ENCODE measurements at places on chromosomes 12 and 14.

DNA sequence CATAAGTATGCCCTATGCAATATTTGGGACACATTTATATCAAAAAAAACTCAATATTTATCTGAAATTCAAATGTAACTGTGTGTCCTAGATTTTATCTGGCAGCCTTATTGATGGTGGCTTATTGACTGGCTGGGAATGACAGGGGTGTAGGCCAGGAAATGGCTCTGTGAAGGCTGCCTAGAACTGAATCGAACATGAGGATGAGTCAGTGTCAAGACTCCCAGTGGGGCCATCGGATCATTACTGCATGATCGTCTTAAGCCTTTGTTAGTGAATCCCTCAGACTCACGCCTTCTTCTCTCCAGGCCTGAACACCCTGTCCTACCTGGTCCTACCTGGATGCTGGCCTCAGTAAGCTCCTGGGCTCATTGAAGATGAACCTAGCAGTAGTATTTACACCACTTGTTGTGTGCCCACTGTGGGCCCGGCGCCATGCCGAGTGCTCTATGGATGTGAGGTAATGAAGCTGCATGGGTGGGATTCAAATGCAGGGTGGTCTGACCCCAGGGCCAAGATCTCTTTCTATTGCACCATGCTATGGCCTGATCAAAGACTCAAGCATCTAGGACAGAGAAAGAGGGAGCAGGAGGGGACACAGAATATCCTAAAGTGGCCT, 21.0 kb upstream of the FAIM2 start:
- no peak for DNase-seq

DNA sequence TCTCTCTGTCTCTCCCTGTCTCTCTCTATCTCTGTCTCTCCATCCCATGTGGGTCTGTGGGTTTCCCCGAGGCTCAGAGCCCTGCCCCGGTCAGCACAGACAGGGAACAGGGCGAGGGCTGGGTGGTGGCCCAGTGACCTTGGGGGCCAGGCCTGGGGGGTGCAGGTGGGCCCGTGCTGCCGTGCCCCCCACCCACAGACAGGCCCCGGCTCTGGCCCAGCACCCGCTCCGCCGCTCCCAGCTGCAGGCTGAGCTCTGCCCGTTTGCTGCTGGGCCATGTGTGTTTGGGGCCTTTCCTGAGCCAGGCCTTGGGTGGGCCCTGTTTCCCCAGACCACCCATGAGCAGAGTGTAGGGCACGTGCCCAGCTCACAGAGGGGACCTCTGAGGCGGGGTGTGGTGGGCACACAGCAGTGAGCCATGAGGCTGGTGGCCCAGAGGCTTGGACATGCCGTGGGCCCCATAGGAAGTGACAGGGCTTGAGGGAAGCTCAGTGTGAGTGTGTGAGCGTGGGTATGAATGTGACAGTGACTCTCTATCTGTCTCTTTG, 51.0 kb downstream of the TMEM121 start:
- DNase-seq = no peak

DNA sequence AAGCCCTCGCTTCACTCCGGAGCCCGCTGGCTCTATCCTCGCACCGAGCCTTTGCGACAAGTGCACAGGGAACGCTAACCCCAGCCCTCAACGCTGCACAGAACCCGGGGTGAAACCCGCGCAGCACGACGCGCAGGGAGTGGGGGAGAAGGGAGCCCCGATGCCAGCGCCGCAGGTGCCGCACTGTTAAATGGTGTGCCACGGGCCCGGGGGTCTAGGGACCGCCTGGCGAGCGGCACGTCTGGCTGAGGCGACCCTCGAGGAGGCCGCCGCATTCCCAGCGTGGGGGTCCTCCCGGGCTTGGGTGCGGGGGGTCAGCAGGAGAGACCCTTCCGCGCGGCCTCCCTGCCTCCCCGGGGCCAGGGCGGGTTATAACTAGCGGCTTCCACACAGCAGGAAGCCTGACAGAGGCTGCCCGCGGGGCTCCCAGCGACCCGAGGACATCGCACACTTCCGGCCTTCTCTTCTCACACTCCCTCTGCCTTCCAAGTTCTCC, 23.8 kb upstream of the LRTM2 start:
- DNase-seq = no peak

GRCh38 chr14:96727491-96727890, 69.7 kb upstream of the VRK1 start:
- no peak for DNase-seq

DNA sequence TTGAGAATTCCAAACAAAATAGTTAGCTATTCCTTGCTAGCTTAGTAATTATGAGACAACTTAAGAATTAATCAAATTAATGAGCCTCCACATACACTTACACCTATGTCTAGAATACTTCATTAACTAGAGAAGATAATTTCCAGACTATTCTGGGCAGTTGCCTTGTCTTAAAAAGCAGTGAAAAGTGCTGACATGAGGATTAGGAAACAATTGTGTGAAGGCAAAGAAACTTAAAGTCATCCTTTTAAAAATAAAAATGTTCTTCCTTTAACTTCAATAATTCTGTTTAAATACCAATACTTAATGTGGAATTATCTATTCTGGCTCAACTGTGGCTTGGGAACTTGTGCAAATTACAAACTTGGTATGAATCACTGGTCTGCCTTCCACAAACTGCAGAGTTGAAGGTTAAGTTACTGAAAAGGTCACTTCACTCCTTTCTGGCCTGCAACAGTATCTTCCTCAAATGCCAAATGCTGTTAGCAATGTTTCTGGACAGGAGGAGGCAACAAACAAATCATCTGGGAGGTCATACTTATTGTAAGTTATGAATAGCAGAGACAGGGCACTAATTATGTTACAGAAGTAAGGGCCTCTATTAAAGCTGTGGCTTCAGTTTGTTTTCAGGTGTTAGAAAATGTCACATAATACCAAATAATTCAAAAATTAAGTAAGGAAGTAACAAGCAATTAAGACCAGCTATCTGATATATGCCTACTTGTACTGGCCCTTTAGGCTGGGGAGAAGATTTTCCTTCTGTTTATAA, 19.2 kb downstream of the PPTC7 start:
- peak; percentile 61 for DNase-seq

GRCh38 chr12:64674367-64674922, 64.2 kb downstream of the RASSF3 start:
- no peak for DNase-seq

- DNase-seq = no peak
Measured at GRCh38 chr14:75023108-75023507, 20.4 kb downstream of the EIF2B2 start.

DNA sequence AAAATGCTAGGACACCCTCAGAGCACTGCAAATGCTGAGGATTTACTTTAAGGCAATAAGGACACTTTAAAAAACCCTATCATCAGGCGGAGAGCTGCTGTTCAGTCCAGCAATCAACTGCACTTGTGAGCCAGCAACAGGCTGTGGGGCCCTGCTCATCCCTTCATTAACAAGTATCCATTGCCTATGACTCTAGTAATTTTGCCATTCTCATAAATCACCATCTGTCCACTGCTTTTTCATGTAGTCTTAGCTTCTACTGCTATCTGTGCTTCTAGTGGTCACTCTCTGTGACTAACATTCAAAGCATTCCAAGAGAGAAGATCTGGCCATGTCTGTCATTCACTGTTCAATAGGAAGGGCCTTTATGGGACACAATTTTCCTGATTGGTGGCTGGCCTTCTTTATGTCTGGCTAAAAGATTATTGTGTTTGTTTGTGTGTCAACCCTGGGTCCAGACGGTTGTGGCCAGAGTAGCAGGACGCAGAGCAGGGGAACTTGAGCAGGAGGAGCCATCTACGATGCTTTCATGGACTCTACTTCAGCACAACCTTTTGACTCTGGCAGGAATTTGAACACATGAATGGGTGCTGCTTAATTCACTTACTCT, 3.6 kb upstream of the KRAS start:
- peak; percentile 67 for DNase-seq

GRCh38 chr14:68510201-68511128, 282.4 kb downstream of the ZFP36L1 start:
- DNase-seq = peak; percentile 86

GRCh38 chr14:21440859-21441258, 15.1 kb downstream of the CHD8 start:
- no peak for DNase-seq

DNA sequence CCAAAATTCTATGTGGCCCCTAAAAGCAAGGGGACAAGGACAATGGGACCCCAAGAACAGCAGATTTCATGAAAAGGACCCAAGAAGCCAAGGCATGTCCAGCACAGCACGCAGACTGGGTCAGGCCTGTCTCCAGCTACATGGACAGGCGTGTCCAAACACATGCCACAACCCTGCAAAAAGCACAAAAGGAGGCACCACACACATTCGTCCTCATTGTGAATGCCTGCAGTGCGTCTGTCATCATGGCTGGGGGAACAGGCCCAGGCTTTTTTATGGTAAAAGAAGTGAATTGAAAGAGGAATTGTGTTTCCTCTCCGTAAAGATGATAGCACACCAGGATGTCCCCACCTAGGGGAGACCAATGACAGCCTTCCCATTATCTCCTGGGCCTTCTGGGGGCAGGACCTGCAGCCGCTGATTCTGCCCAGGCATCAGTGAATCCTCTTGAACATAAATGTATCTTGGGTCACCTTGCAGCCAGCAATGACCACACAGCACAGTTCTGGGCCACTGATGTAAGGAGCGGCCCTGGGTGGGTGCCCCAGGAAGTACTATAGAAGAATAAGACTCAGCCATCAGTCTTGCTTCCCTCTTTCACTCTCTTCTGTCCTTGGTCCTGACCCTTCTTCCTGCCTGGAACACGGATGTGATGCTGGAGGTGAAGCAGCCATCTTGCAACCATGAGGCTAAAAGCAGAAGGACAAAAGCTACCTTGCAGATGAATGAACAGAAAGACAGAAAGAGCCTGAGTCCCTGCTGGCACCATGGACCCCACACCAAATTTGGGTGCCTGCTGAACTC, 29.8 kb upstream of the C14orf180 start:
- no peak for DNase-seq

GRCh38 chr12:19801941-19802340, 362.6 kb downstream of the AEBP2 start:
- DNase-seq = peak; percentile 77

DNA sequence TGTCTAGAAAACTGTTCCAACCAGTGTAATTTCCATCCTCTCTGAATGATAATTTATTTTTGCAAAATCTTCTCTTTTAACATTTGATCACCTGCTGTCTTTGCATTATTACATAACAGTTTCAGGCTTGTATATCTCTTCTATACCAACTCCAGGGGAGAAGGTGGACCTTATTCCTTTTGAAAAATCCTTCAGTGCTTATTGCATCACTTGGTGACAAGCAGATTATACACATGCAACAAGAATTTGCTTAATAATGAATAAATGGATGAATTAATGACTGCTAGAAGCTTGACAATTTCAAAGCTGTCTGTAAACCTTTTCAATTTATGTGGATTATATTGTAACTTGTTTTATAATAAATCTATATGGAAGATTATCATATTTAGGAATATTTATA, 37.3 kb upstream of the C12orf75 start:
- no peak for DNase-seq

- no peak for DNase-seq
Measured at GRCh38 chr14:71060825-71061455, 153.7 kb downstream of the PCNX1 start.

DNA sequence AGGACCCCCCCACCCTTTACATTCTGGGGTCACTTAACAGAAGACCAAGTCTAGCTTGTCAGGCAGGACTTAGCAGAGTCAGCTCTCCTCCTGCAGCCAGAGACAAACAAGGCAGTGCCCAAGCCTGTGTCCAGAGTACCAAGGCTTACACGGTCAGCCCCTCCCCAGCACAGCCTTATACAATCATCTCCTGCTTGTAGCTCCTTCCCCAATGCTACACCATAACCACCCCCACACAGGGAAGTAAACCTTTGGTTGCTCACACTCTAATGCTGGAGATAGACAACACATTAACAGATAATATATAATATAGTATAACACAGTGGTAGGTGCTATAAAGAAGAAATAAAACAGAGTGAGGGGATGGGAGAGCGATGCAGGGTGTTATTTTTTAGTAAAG, 175.4 kb upstream of the PWP1 start:
- no peak for DNase-seq

DNA sequence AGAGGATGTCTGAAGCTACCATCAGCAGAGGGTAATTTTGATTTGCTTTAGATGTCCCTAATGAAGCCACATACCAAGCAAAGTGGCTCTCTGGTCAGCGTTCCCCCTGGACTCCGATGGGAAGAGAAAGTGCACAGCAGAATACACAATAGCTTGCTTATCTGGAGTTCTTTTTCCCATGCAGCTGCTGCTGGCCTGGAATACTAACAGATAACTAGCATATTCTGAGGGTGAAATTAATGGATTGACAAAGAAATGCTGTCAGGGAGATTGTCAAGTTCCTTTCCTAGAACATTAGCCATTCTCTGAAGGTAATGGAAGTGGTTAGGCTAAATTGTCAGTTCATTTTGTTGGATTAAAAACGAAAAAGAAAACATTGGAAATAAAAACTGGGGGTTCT, 391.3 kb downstream of the FLRT2 start:
- no peak for DNase-seq

Data from M059J (cell line).